KG1 (cell line): ENCODE measurements at places on chromosomes 2 and 18.
A peak's percentile ranks its signal among the peaks of the same experiment; 100 is the strongest.

GRCh38 chr2:40416486-40416885, 35.4 kb downstream of the SLC8A1 start:
- DNase-seq = no peak

GRCh38 chr2:67130531-67131256, 266.4 kb upstream of the ETAA1 start:
- DNase-seq = no peak

DNA sequence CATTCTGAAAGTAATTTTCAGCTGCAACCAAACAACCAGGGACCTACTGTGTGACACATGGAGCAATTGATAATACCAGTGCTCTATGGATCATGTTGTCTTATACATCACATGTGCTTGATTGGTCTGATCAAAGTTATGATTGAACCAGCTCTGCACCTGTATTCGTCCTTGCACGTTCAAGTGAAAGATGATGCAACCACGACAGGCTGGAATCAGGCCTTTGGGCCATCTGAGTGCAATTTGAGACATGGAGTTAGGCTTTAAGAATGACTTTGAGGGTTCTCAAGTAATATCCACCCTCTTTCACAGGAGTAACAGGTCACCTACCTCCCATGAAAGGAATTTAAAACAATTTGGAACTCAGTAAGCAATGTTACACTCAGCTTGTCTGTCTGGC, 165.2 kb downstream of the SLC8A1 start:
- no peak for DNase-seq

DNA sequence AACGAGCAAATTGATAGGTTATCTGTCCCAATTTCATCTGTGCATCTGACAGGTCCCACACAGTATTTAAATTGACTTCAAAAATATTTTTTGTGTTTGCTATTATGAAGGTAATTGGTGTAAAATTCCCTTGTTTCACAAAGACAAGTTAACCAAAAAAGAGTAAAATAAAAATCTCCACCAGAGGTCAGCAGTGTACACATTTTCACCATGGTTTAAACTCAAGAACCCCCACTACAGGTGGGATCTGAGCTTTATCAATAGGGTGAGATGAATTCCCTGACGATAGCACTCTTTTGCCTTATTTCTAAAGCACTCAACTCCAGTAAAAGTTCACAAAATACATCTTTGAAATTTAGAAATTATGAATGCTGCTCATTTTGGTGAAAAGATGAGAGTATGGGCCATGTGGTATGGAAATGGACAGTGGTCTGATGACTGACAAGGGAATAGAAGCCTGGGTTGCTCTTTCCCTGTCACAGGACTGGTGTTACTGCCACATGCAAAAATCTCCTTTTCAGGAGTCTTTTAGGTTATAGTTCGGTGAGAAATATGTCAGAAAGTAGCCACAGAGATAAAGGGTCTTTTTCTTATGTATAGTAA, 68.0 kb downstream of the SERPINB8 start:
- DNase-seq = peak; percentile 70

- DNase-seq = no peak
Observed at GRCh38 chr2:168801961-168802858, at the start of gene NOSTRIN. Gene NOSTRIN (plus strand): TSS chr2:168802637. CDS start chr2:168802647, 10 bp downstream.

DNA sequence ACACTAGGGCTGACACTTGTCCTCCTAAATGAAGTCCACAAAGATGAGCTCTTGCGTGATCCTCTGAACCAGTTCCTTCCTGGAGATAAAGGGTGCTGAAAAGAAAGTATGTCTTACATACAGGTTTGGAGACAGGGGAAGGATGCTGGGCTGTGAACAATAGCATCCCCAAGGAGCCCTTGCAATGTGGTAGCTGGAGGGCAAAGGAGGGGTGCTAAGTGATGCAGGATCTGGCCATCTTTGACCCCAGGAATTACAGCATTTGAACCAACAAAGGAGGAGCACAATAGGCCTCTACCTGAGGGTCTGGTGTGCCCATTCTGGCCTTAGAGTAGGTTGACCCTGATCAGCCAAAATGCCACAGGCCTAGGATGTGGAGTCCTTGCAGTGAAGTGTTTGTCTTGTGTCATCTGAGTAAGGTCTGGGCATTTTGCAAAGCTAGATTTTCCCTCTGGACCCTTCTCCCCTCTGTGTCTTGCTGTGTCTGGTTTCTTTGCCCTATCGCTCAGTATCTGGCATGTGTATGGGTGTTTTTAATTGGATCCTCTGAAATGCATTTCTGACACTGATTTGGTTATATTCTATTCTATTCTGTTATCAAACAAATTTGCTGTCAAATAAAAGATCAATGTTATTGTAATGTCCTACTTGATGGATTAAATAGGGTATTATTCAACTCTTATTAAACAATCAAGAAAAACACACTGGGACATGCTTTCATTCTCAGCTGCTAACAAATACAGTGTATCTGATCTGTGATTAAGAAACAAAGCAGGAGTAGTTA, 364.8 kb upstream of the MEIS1 start:
- no peak for DNase-seq

DNA sequence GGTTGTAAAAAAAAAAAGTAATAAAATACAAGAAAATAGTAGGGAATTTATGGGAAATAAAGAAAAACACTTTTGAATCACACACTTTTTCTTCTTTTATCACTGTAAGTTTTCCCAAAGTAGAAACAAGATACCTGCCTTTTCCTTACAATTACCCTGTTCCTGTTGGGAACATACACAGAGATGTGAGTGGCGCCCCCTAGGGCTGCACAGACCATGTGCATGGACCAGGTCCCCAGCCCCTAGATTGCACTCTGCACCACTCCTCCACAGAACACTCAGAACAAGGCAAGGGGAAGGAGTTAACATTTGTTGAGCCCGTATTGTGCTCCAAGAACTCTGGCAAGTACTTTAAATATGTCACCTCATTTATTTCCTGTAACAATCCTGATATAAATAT, 118.7 kb upstream of the NRP2 start:
- no peak for DNase-seq

DNA sequence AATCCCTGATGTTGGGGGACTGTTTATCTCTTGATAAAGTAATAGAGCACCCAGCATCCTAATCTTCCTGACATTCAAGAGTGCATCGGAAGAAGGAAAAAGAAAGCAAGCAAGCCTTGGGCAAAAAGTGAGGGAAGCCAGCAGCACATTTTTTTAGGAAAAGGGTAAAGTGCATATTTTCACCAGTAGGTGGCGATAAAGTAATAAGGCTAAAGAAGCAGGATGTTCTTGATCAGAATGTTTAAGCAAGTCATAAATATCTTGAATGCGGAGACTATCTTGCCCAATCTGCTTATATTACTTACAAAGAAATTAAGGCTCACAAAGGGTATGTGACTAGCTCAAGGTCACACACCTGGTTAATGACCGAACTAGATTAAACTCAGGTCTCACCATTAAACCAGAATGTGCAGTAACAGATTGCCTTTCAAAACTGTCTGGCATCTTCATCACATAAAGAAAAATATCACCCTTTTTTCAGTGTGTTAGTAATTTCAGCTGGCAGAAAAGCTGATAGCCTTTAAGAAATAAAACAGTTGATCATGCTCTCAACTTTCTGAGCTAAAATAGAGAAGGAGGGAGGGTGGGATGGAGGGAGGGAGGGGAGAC, 83.8 kb downstream of the VIT start:
- DNase-seq = peak; percentile 13

GRCh38 chr2:200239216-200239615, 67.3 kb upstream of the SPATS2L start:
- DNase-seq = peak; percentile 20

DNA sequence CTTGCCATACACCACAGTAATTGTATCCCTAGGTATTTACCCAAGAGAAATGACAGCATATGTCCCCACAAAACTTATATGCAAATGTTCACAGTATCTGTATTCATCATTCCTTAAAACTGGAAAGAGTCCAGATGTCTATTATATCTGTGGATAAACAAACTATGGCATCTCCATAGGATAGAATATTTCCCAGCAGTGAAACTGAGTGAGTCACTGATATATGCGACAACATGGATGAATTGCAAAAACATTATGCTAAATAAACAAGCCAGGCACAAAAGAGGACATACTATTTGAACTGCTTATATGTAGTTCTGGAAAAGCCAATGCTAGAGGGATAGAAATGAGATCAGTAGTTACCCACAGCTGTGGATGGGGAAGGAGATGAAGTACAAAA, 359.4 kb upstream of the DSEL start:
- DNase-seq = no peak

DNA sequence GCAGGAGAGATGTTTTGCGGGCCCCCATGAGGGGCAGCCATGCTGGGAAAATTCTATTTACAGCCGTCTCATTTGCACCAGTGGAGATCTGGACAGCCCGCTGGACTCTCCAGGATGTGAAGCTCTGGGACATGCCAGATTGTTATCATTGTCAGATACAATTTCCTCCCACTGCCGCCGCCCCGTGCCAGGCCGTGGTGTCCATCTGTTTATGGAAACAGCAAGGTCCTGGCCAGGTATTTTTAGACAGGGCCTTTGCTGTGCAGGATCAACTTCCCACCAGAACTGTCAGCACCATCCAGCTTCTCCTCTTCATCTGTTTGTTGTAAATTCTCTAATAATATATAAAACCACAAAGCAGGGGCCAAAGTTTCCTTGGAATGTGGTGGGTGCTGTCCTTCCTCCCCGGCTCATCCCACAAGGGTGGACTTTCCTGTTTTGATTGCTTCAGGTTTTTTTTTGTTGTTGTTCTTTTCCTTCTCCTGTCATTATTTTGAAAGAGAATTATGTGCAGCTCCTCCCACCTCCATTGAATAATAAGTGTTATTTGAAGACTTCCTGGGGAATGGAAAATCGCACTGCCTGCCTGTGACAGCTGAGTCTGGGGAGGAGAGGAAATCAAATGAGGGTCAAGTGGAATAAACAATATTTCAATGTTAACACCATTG, 398.1 kb downstream of the TNS1 start:
- DNase-seq = no peak

- no peak for DNase-seq
Observed at GRCh38 chr18:33540392-33540791, 37.6 kb upstream of the ASXL3 start.

GRCh38 chr18:26022585-26022984, 67.8 kb downstream of the SS18 start:
- no peak for DNase-seq

GRCh38 chr2:235229236-235229635, 264.6 kb upstream of the AGAP1 start:
- DNase-seq = no peak

DNA sequence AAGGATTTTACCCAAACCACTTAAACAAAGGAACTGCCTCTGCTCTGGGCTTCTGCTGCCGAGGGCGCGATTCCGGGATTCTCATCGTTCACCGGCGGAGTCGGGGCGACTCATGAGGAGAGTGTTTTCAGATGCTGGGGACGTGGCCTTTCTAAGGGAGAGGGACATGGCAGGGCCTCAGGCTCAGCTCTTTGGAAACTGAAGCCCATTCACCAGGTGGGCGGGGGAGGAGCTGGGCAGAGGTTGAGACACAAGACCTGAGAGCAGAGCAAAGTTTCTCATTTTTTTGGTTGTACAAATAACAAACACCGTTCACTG, 29.8 kb downstream of the NFATC1 start:
- no peak for DNase-seq

DNA sequence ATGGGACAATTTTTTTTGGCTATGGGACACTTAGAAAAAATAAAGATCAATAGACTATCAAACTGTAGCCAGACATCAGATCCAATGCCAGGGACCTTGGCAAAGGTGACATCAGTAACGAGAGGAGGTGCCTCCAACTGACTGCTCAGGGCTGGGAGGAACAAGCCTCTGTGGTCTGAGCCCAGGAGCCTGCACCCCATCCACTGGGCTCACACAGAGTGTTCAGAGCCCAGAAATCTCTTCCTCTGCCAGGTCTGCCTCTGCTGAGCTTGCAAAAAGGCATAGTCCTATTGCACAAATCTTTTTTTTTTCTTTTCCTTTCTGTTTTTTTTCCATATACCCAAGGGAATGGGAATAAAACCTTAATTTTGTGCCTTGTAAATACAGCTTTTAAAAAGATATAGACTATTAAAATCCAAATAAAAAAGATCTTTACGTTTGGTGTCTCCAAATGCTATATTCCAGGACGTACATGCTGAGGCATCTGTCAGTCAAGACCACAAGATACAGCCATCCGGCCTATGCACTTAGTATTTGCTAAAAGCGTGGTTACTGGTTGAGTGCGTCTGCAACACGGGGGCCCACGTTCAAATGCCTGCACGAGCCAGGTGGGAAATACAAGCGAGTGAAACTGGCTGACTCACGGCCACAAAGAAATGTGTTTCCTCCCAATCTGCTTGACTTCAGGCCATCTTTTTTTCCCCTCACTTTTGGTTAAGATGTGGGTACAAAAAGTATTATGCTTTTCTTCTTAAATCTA, 7.8 kb upstream of the ARHGAP25 start:
- peak; percentile 78 for DNase-seq

DNA sequence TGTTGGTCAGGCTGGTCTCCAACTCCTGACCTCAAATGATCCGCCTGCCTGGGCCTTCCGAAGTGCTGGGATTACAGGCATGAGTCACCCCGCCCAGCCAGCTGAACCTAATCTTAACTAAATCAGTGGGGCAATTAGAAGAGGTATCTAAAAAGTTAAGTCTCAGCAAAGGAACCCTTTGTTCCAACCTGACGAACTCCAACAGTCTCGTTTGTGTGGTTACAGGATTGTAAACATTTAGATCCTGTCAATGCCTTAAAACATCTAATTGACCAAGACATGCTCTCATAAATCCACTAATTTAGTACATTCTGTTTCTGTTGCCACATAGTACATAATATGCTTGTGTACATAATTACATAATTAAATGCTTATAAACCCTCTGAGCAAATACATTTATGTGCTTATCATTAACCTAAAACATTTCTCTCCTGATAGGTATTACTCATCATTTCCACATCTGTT, 31.1 kb upstream of the STK39 start:
- DNase-seq = no peak

GRCh38 chr2:238220892-238221521, 17.5 kb upstream of the ILKAP start:
- DNase-seq = no peak

GRCh38 chr2:48278590-48278989, 251.4 kb upstream of the STON1 start:
- DNase-seq = no peak

DNA sequence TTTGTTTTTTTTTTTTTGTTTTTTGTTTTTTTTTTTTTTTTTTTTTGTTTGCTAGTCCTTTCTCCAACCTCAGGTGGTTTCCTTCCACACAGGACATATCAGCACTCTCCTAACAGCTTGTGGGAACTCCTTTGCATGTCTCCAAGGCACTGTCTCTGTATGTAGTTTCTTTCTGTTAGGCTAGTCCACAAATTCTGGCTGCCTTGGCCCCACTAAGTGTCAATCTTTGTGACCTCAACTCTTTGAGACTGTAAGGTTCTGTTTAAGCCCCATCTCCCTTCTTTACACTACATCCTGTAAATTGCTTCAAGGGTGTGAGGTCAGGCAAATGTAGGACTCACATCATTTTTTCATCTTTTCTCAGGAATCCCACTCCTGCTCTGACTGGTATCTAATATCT, 85.1 kb downstream of the NCOA1 start:
- no peak for DNase-seq

DNA sequence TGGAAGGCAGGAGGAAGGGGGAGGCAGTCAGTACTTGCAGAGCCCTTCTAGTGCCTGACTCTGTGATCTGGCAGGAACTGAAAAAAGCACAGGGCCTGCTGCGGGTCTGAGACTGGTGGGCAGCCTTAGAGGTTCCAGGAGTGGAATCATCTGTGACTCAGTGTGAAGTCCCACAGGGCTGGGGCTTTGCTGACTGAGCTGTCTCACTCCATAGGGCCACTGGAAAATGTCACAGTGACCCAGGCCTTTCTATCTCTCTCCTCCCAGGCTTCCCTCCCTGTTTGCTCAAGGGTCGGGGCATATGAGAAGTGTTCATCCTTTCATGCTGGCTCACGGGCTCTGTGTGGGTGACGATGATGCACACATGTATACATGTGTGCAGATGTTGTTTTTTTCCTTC, 47.1 kb upstream of the ZFP36L2 start:
- no peak for DNase-seq
